ENCODE measurements at places on chromosomes 1 and 21. TPM values are rescaled to one million over a fixed set of nuclear protein-coding genes. Genes with fewer than 3 reads are reported as not detected.

GRCh38 chr1:86798608-86799291 is 94.4 kb downstream of the SH3GLB1 start:
- H3K4me1 ChIP-seq: no peaks in the 10 kb centered on the region
- H3K36me3 ChIP-seq: no peaks in the 10 kb centered on the region
- H3K4me3 ChIP-seq: no peak overlapping the region
- H3K27me3 ChIP-seq: no peaks in the 10 kb centered on the region
- no peak overlapping the region for H3K27ac ChIP-seq
- DNase-seq: no peak

DNA sequence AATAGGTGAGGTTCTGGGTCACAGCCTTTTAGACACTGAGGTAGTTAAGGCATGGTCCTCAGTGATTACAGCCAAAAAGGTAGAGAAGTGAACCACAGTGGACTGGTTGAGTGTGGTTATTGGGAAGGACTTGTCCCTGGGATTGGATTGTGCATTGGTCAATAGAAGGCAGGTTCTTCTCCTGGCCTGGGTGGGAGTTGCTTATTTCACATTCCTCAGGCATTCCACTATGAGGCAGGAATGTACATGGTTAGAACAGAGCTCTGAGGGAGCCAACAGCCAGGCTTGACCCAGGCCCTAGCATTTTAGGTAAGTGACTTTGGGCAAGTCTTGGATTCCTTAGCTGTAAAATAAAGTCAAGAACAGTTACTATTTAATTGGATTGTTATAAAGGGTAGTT is 97.9 kb upstream of the MARK1 start:
- H3K4me3 ChIP-seq: no peak overlapping the region
- no peak overlapping the region for H3K27ac ChIP-seq
- no peaks in the 10 kb centered on the region for H3K27me3 ChIP-seq
- no peaks in the 10 kb centered on the region for H3K4me1 ChIP-seq
- H3K36me3 ChIP-seq: no peaks in the 10 kb centered on the region
- DNase-seq: no peak

The KIAA0319L gene
- 89.7 TPM for polyA plus RNA-seq

- no peaks in the 10 kb centered on the region for H3K36me3 ChIP-seq
- H3K4me3 ChIP-seq: no peak overlapping the region
- no peak overlapping the region for H3K27ac ChIP-seq
- no peak for DNase-seq
Observed at GRCh38 chr1:40078512-40079333, 18.3 kb downstream of the PPT1 start.

DNA sequence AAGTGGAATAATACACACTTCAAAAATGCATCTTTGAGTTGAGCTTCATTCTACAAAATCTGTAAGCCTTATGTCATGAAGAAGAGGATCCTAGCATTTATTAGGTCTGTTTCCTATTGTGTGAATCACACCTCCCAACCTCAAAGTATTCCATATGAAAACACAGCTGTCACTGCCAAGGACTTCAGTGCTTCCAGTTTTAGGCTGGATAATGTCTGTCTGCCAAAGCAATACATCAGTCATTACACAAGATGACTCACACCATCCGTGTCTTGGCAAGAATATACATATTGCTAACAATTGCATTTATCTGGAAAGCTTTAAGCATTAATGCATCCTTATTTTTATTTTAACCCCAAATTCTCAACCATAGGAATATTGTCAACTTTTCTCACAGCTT is 125.7 kb upstream of the TMPRSS15 start:
- no peak for DNase-seq
- H3K27ac ChIP-seq: no peak overlapping the region
- H3K4me3 ChIP-seq: no peak overlapping the region
- no peaks in the 10 kb centered on the region for H3K36me3 ChIP-seq

GRCh38 chr1:37840711-37841110 is 18.7 kb downstream of the MTF1 start:
- peaks cover 68% of the 10 kb centered on the region for H3K36me3 ChIP-seq
- H3K27ac ChIP-seq: no peak overlapping the region
- DNase-seq: no peak
- H3K4me1 ChIP-seq: no peaks in the 10 kb centered on the region
- H3K4me3 ChIP-seq: no peak overlapping the region

DNA sequence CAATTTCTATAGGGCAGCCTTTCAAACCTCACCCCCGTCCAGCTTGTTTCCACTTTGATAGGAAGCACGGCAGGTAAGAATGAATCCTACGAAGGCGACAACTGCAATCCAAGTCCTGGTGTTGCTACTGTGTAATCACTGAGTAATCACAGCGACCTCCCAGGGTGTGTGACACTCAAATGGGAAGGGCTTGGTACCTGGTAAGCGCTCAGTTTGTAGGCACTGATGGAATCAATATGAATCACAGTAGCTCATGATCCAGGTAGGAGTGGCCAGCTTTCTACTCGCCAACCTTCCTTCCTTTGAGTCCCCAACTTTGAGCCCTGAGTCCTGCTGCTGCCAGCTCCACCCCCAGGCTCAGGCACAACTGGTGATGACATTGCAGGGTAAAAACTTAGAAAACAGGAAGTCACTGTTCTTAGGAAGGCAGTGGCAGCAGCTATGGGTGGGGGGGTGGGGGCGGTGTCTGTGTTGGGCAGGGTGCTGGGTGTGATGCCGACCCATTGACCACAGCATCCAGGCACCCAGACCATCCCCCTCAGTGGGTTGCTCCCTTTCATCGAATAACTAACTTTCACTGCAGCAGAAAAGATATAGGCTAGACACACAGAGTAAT is 70.7 kb downstream of the CD247 start:
- no peaks in the 10 kb centered on the region for H3K36me3 ChIP-seq
- peaks cover 6% of the 10 kb centered on the region for H3K4me1 ChIP-seq
- no peaks in the 10 kb centered on the region for H3K27me3 ChIP-seq

GRCh38 chr1:212544110-212544509 is 64.5 kb upstream of the ATF3 start:
- no peak overlapping the region for H3K27ac ChIP-seq
- no peak for DNase-seq
- H3K4me1 ChIP-seq: no peaks in the 10 kb centered on the region
- no peaks in the 10 kb centered on the region for H3K27me3 ChIP-seq

The FCRL6 gene
- 0.63 TPM for polyA plus RNA-seq

The DCDC2B gene
- 3.2 TPM for polyA plus RNA-seq

- no peak overlapping the region for H3K27ac ChIP-seq
- no peaks in the 10 kb centered on the region for H3K4me1 ChIP-seq
- no peaks in the 10 kb centered on the region for H3K36me3 ChIP-seq
- H3K27me3 ChIP-seq: no peaks in the 10 kb centered on the region
- H3K4me3 ChIP-seq: no peak overlapping the region
Observed at GRCh38 chr1:243526180-243526579, 270.3 kb downstream of the SDCCAG8 start.

GRCh38 chr1:172941945-172942344 is 108.8 kb downstream of the TNFSF18 start:
- no peaks in the 10 kb centered on the region for H3K4me1 ChIP-seq
- no peaks in the 10 kb centered on the region for H3K27me3 ChIP-seq
- no peak overlapping the region for H3K27ac ChIP-seq
- H3K36me3 ChIP-seq: no peaks in the 10 kb centered on the region
- no peak overlapping the region for H3K4me3 ChIP-seq

The RHD gene
- 2.0 TPM for polyA plus RNA-seq

The NFASC gene
- polyA plus RNA-seq: 1.8 TPM

The APOBEC4 gene
- polyA plus RNA-seq: 2.2 TPM

The LRRC8C gene
- polyA plus RNA-seq: 9.1 TPM

GRCh38 chr1:201496296-201496690 is 10.6 kb downstream of the CSRP1 start:
- H3K4me1 ChIP-seq: peaks cover 85% of the 10 kb centered on the region
- no peak overlapping the region for H3K4me3 ChIP-seq

DNA sequence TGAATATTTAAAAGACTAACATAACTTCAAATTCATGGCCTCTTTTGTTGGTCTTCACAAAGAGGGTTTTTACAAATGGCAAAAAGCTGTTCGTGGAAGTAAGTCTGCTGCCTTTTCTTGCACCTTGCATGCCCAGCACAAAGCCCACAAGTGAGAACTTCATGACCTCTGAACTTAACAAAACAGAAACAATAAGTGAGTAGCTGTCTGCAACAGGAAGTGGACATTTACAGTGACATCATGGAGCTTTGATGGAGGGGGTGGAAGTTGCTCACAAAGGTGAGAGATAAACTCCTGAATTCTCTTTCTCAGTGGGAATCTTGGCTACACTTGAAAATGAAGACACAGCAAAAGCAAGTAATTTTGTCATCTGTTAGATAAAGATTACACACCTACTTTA is 303.3 kb upstream of the DEPDC1 start:
- no peak overlapping the region for H3K27ac ChIP-seq
- no peak overlapping the region for H3K4me3 ChIP-seq
- no peaks in the 10 kb centered on the region for H3K4me1 ChIP-seq
- no peaks in the 10 kb centered on the region for H3K27me3 ChIP-seq
- H3K36me3 ChIP-seq: no peaks in the 10 kb centered on the region
- no peak for DNase-seq

The PAQR6 gene
- 4.0 TPM for polyA plus RNA-seq

DNA sequence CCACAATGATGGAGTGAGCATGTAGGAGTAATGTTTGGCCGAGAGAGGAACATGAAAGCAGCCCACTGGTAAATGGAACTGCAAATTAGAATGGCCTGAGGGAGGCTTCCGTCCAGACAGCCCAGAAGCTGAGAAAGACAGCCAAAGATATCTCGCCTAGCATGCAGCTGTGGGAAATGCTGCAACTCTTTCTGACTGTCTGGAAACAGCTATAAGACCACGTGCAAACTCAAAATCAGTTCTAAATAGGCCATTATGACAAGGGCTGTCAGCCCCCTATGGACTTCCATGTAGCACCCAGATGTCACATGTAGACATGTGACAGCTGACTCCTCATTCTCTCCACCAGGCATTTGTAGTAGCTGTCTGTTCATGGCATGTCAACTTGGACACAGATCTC is 62.9 kb upstream of the ATP1A1 start:
- H3K4me3 ChIP-seq: no peak overlapping the region
- no peak for DNase-seq
- H3K4me1 ChIP-seq: peaks cover 10% of the 10 kb centered on the region
- no peaks in the 10 kb centered on the region for H3K36me3 ChIP-seq
- H3K27ac ChIP-seq: no peak overlapping the region

The SH2D2A gene
- polyA plus RNA-seq: 0.62 TPM

The FCGR3A gene
- 3.6 TPM for polyA plus RNA-seq

DNA sequence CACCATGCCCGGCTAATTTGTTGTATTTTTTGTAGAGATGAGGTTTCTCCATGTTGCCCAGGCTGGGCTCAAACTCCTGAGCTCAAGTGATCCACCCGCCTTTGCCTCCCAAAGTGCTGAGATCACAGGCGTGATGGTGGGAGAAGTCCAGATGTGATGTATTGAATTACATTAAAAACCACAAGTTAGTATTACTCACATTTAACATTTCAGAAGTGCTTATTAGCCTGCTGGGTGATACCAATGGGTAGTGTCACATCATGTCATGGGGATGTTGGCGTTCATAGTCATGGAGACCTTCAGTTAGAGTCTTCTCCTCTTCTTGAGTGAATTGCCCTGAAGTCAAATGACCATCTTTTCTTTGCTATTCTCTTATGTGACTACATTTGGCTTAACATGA is 63.6 kb upstream of the VAMP3 start:
- H3K27me3 ChIP-seq: no peaks in the 10 kb centered on the region
- H3K4me1 ChIP-seq: no peaks in the 10 kb centered on the region
- H3K4me3 ChIP-seq: no peak overlapping the region
- H3K36me3 ChIP-seq: no peaks in the 10 kb centered on the region

- no peak overlapping the region for H3K4me3 ChIP-seq
- no peaks in the 10 kb centered on the region for H3K27me3 ChIP-seq
- no peak for DNase-seq
- H3K27ac ChIP-seq: no peak overlapping the region
- no peaks in the 10 kb centered on the region for H3K36me3 ChIP-seq
Observed at GRCh38 chr1:200590001-200590400, 30.6 kb downstream of the KIF14 start.

- H3K27me3 ChIP-seq: no peaks in the 10 kb centered on the region
- peak overlapping the region; percentile 96 for H3K27ac ChIP-seq
- H3K4me1 ChIP-seq: peaks cover 29% of the 10 kb centered on the region
- peak overlapping the region; percentile 72 for H3K4me3 ChIP-seq
- H3K36me3 ChIP-seq: no peaks in the 10 kb centered on the region
- DNase-seq: peak; percentile 78
Observed at GRCh38 chr1:107963601-107964335, 1.2 kb downstream of the VAV3 start.

DNA sequence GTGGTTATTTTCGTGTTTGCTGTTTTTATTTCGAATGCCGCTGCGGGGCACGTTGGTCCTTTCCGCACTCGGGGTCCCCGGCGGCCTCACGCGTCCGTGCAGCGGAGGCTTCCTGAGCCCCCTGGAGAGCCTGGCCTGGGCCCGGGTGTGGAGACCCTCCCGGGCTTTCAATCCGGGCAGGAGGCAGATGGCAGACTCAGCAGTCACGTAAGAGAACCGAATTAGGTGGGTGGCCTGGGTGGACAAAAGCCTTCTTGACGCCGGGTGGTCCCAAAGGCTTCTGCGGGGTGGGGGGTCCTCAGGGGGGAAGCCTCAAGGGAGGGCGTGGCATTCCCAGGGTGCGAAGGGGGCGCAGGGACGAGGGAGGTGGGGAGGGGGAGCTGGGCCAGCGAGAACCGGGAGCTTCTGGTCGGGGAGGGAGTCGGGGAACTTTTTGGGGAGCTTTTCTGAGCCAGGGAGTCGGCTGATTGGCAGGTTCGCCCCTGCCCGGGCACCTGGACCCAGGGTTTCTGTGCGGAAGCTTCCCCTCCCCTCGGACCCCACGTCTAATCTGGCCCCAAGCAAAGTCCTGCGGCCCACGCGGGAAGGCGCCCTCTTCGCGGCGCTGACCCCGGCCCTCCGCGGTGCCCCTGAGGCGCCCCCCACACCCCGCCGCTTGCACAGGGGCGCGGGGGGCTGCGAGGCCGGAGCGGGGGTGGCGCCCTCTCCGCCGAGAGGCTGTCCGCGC is 1.3 kb upstream of the HES4 start:
- H3K4me1 ChIP-seq: peaks cover 12% of the 10 kb centered on the region
- peaks cover 99% of the 10 kb centered on the region for H3K27me3 ChIP-seq
- peak overlapping the region; percentile 67 for H3K4me3 ChIP-seq
- peak; percentile 71 for DNase-seq
- no peaks in the 10 kb centered on the region for H3K36me3 ChIP-seq
- peak overlapping the region; percentile 96 for H3K27ac ChIP-seq

The DAB1 gene
- 0.96 TPM for polyA plus RNA-seq

The KRTAP19-4 gene
- not detected for polyA plus RNA-seq

The CYP4A22 gene
- polyA plus RNA-seq: 0.14 TPM

DNA sequence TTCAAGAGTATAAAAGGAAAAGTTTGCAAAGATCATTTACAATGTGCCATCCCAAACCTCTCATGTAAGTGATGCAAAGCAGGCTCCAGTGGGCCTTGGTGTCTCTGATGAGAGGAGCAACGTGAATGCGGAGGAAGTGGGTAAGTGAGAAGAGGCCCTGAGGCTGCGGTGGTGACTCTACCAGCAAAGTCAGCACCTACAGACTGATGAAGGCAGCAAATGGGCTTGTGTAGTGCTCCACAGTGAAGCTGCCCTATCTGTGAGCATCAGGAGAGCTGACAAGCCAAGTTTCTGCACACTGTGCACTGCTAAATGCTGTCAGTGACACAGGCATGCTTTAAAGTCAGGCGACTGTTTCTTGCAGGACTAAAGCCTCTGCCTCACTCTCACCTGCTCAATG is 15.6 kb upstream of the RAP1A start:
- no peaks in the 10 kb centered on the region for H3K36me3 ChIP-seq
- no peak for DNase-seq
- H3K4me3 ChIP-seq: no peak overlapping the region
- H3K4me1 ChIP-seq: no peaks in the 10 kb centered on the region
- no peaks in the 10 kb centered on the region for H3K27me3 ChIP-seq
